ENCODE measurements at places on chromosomes 4 and X.

GRCh38 chrX:115642895-115643530 is 82.0 kb downstream of the PLS3 start:
- DNase-seq = peak; percentile 55

DNA sequence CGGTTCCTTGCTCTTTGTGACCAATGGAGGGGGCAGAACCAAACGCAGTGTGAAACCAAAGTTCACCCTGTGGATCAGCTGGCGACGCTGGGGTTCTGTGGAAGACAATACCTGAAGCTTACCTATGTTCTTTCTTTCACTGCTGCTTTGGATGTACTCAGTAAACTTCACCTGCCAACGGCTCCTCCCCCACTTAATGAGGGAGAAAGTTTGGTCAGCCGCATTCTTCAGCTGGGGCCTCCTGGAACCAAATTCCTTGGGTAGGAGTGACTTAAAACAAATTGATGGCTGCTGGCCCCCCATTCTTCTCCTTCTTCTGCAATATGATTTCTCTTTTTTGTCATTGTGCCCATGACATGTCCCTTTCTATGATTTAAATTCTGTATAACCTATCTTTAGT is 282.4 kb downstream of the ANK2 start:
- DNase-seq = no peak

- DNase-seq = no peak
Measured at GRCh38 chrX:97159916-97160800, 276.4 kb downstream of the RPA4 start.

DNA sequence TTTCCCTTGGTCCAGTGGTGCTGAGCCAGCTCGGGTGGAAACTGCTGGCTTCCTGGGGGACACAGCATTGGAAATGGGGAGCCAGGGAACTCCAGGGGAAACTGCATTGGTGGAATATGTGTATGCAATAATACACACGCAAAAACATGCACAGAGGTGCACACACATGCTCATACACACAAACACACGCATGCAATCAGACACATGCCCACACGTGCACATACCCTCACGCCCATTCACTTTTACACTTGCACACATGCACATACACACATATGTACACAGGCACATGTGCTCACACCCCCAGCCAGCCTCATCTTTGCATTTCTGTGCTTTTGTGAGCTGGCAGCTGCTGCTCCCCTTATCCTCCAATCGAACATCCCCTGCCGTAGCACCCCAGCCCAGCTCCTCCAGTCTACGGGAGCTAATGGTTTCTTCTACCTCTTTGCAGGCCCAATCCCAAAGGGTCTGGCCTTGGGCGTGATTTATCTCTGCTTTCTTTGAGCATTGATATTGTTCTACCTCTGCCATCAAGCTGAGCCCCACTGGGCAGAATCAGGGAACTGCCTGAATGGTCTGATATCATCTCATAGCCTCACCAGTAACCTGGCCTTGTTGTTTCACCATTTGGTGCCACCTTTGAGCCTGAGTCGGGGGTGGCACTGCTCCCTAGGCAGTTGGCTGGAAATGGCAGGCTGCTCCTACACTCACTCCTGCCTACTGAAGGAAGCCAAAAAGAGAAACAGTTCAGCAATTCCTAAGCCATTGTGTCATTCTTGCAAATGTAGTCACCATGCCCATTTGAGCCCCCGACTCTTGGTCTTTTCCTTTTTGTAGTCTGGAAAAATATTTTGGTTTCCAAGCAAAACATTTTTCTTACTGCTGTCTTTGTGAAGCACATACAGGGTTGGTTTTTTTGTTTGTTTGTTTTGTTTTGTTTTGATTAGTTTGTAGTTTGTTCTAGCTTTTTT is 104.4 kb upstream of the MAMLD1 start:
- DNase-seq = no peak

- DNase-seq = no peak
Measured at GRCh38 chr4:3491681-3492405, 28.7 kb downstream of the DOK7 start.

- DNase-seq = peak; percentile 28
Measured at GRCh38 chr4:128516301-128516969, 228.8 kb upstream of the PGRMC2 start.

GRCh38 chr4:16222957-16223527 is 3.2 kb downstream of the TAPT1 start:
- no peak for DNase-seq

- DNase-seq = no peak
Measured at GRCh38 chr4:107710493-107711459, 9.3 kb downstream of the PAPSS1 start.

DNA sequence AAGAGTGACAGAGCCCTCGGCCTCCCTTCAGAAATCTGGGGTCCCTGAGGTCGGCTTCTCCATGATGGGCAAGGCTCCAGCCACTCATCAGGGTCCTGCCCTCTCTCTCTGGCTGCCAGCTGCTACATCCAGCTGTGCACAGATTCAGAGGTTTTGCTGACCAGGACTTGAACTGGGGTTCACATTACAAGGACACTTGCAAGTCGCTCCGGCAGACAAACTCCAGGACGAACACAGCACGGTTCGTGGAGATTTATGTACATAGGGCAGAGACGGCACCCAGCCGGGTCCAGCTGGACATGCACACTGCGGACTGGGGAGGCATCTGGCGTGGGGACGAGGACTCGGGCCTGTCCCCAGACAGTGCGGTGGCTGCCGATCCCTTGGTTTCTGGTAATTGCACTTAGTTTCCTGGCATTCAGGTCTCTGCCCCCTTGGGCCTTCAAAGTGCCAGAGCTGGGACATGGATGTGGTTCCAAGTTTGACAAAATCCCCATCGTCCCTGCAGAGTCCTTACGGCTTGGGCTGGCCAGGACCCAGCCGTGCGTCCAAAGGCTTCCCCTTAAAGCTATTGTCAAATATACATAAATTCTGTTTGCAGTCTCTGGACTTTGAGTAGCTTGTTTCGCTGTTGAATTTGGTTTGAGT is 6.2 kb upstream of the C4orf50 start:
- DNase-seq = peak; percentile 13

- no peak for DNase-seq
Measured at GRCh38 chrX:140762061-140762460, 52.5 kb downstream of the LINC00632 start.

- DNase-seq = no peak
Measured at GRCh38 chrX:149993989-149994388, 55.7 kb upstream of the EOLA2 start.

Data from renal cortex interstitium (tissue), 15 donors.